ENCODE measurements at places on chromosomes 7 and 10. TPM values are rescaled to one million over a fixed set of nuclear protein-coding genes. Genes with fewer than 3 reads are reported as not detected.

Gene NKX1-2
- not detected for total RNA-seq

Gene UBTD1
- 37.7 TPM for total RNA-seq

Gene BLVRA
- total RNA-seq = 106 TPM

- H3K4me3 ChIP-seq = no peak overlapping the region
- H3K27me3 ChIP-seq = peaks cover 30% of the 10 kb centered on the region
- H3K4me1 ChIP-seq = peaks cover 8% of the 10 kb centered on the region
- no peak for DNase-seq
Measured at GRCh38 chr7:73429215-73429614, 4.4 kb upstream of the FZD9 start.

Gene GRM3
- total RNA-seq = not detected

- no peaks in the 10 kb centered on the region for H3K27me3 ChIP-seq
- H3K4me1 ChIP-seq = peaks cover 3% of the 10 kb centered on the region
- no peak overlapping the region for H3K27ac ChIP-seq
- H3K4me3 ChIP-seq = no peak overlapping the region
- no peaks in the 10 kb centered on the region for H3K36me3 ChIP-seq
- DNase-seq = no peak
Measured at GRCh38 chr10:36451391-36451970, 673.9 kb upstream of the ANKRD30A start.

DNA sequence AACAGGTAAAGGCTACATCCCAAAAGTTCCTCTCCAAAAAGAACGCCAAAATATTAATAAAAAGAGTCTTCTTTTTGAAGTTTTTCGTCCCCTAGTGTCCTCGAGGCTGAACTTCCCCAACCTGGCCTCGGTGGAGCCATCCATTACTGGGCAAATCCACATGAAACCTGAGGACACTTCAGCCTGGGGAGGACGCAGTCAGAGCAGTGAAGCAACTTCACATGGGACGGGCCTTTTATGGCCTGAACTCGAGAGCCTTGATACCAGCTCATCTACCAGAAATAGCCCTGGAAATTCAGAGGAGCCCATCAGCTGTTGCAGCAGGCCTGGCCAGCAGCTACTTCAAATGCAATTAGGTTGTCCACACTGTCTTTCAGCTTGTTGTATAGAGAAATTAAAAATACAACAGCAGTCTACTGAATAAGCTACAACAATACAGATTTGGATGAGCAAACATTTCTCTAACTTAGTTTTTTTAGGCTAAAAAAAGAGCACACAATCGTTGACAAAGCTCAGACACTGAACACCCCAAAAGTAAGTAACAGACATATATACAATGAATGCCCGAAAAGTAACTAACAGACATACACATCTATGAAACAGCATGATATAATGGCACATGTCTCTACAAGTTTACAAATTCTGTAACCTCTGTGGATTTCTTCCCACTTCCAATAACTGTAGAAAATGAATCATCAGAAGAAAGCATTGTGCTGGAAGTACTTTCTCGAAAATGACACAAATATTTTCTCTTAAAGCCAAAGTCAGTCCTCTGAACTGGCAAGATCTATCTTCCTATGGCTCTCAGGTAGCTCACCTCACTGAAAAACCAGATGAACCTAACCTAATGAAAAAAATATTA, at the start of gene SVIL:
TSS of gene SVIL (minus strand) at position 208 of the 862 bp plus-strand sequence. CDS start 79,913 bp downstream, outside the sequence.
- peak; percentile 67 for DNase-seq
- no peaks in the 10 kb centered on the region for H3K27me3 ChIP-seq
- H3K27ac ChIP-seq = peak within 1 kb of the TSS; percentile 62
- no peak within 1 kb of the TSS for H3K4me3 ChIP-seq

GRCh38 chr10:43892062-43892770, 243.5 kb upstream of the ZNF32 start:
- DNase-seq = no peak
- H3K27ac ChIP-seq = no peak overlapping the region
- no peak overlapping the region for H3K4me3 ChIP-seq
- H3K4me1 ChIP-seq = no peaks in the 10 kb centered on the region
- no peaks in the 10 kb centered on the region for H3K27me3 ChIP-seq
- no peaks in the 10 kb centered on the region for H3K36me3 ChIP-seq

DNA sequence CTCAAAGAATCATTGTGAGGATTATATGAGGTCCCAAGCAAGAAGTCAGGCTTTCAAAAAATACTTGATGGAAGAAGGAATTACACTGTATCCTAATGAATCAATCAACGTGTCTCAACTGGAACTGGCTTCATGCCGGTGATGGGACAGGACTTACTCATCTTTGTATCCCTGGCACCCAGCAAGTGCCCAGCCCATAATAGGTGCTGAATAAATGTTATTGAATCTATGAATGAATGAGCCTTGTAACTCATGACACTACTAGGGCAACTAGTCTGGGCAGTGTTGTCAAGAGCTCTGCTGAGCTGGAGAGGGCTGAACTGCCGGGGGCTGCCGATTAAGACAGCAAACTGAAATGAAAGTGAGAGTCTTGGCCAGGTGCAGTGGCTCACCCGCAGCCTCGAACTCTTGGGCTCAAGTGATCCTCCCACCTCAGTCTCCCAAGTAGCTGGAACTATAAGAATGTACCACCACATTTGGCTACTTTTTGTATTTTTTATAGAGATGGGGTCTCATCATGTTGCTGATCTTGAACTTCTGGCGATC, 87.2 kb upstream of the KIF5B start:
- H3K4me1 ChIP-seq = peaks cover 25% of the 10 kb centered on the region
- no peaks in the 10 kb centered on the region for H3K27me3 ChIP-seq
- no peaks in the 10 kb centered on the region for H3K36me3 ChIP-seq
- no peak for DNase-seq

GRCh38 chr7:87625101-87625500, 3.1 kb upstream of the RUNDC3B start:
- DNase-seq = no peak
- no peak overlapping the region for H3K4me3 ChIP-seq
- H3K27ac ChIP-seq = no peak overlapping the region
- peaks cover 13% of the 10 kb centered on the region for H3K27me3 ChIP-seq

DNA sequence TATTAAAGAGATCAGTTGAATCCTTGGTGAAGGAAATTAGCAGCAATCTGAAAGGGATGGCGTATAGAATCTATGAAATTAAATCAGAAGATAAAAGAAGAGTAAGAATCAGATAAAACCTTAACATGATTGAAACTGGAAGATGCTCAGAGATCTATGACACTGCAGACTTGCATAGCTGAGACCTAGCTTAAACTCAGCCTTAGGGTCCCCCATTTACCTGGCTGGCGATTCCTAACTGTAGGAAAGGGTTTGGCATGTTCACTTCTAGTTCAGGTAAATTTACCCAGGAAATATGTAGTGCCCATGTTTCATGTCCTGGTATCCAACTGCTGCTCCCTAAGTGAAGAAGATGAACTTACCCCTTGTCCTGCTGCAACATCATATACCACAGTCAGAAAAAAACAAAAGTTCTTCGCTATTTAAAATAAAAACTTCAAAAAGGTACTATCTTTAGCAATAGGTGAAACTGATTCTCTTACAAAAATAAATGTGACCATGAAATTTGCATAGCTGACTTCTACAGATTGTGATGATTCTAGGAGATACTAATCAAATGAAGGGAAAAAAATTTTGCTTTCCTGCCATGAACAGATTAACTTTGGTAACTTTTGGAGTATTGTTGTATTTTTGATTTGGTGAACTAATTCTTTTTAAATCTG, 47.8 kb upstream of the TMEM243 start:
- H3K4me3 ChIP-seq = no peak overlapping the region
- H3K36me3 ChIP-seq = no peaks in the 10 kb centered on the region
- no peak overlapping the region for H3K27ac ChIP-seq
- no peaks in the 10 kb centered on the region for H3K4me1 ChIP-seq
- no peaks in the 10 kb centered on the region for H3K27me3 ChIP-seq

DNA sequence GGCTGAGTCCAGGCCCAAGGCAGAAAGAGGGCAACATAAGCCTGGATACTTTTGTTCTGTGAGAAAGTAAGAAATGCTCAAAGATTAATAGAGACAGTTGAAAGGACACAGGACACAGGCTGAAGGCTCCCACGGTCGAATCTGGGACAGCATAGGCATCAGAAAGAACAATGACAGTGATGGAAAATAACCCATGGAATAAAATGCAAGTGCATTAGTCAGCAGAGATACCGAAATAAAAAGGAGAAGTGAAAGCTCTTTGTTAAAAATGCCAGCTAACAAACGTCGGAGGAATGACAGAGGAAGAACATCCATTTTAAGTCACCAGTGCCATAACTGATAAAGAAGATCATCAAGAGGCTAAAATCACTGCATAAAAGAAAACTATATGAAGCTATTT, 19.6 kb upstream of the AGAP5 start:
- peak overlapping the region; percentile 1 for H3K27ac ChIP-seq
- no peak for DNase-seq
- H3K4me1 ChIP-seq = no peaks in the 10 kb centered on the region
- H3K4me3 ChIP-seq = no peak overlapping the region
- peaks cover 79% of the 10 kb centered on the region for H3K36me3 ChIP-seq
- no peaks in the 10 kb centered on the region for H3K27me3 ChIP-seq

GRCh38 chr10:49068209-49068608, 47.1 kb downstream of the VSTM4 start:
- H3K27me3 ChIP-seq = no peaks in the 10 kb centered on the region
- peaks cover 12% of the 10 kb centered on the region for H3K36me3 ChIP-seq
- DNase-seq = no peak

DNA sequence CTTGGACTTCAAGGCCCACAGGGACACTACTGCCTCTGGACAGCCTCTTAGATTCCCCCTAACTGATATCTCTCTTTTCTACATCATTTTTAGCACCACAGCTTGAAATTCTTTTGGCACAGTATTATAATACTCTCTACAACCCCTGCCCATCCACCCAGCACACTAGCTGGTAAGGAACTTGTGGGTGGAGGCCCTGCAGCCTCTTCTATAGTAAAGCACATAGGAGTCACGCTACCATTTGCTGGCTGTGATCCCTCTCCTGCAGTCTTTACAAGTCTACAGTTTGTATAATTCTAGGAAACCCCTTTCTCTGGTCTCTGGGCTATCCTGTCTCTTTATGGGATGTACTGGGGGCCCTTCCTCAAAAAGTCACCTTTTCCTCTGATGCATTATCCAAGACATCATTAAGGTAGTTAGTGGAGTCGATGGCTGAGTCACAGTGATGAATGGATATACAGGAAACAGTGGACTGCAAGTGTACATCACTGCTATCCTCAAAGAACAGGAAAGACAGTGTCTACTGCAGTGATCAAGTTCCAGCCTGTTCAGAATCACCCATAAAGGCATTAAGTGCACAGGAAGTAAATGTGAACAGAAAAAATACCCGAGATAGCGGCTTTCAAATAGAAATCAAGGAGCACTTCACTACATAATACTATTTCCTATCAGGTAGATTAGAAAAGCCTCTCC, 54.4 kb downstream of the STK17A start:
- DNase-seq = no peak
- H3K4me1 ChIP-seq = peaks cover 43% of the 10 kb centered on the region
- H3K36me3 ChIP-seq = peaks cover 37% of the 10 kb centered on the region
- H3K4me3 ChIP-seq = no peak overlapping the region

DNA sequence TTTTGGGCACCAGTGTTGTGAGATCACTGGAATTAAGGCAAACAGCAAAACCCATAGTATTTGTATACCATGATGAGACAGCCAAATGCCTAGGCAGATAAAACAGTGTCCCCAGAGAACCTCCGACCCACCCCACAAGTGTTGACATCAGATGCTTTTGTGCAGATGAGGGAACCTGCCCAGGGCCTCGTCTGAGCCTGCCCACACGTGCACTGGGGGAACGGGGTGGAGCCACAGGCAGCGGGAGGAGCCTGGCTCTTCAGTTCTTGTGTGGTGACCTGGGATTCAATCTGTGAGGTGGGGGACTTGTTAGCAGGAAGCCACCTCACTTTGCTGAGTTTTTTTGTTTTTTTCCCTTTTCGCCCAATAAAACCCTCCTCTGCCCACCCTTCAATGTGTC, 33.4 kb upstream of the OPTN start:
- no peaks in the 10 kb centered on the region for H3K27me3 ChIP-seq
- no peak overlapping the region for H3K27ac ChIP-seq
- DNase-seq = no peak
- no peaks in the 10 kb centered on the region for H3K4me1 ChIP-seq
- H3K4me3 ChIP-seq = no peak overlapping the region

DNA sequence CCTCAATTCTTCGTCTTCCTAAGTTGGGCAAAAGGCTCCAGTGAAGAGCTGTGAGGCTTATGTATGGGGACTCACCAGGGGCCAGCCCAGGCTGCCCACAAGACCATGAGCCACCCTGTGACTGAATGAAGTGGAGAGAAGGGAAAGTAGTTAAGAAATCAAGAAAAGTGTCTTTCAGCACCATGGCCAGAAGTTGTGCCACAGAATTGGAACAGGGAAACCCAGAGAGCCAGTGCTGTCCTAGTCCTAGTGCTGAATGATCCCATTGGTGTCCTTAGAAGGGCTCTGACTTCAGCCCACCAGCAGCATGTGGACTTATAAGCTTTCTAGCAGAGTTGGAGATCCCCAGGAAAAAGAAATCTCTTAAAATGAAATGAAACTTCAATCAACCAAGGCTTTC, 37.0 kb upstream of the CCSER2 start:
- no peak overlapping the region for H3K4me3 ChIP-seq
- H3K36me3 ChIP-seq = no peaks in the 10 kb centered on the region
- H3K27ac ChIP-seq = no peak overlapping the region
- no peak for DNase-seq
- peaks cover 3% of the 10 kb centered on the region for H3K4me1 ChIP-seq
- no peaks in the 10 kb centered on the region for H3K27me3 ChIP-seq

DNA sequence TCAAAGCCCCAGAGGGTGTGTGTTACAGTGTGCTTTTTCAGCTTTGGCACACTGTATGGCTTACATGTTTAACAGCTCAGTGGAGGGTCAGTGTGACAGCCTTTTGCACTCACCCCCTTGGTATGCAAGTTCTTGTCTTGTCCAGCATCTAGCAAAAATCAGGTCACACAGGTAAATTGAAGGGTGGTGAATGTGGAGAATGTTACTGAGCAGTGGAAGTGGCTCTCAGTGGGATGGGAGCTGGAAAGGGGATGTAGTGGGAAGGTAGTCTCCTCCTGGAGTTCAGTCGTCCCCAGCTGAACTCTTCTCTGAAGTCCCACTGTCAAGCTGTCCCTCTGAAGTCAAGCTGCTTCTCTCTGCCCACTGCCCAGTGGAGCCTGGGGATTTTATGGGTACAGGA, 21.0 kb upstream of the C10orf90 start:
- no peaks in the 10 kb centered on the region for H3K27me3 ChIP-seq
- H3K36me3 ChIP-seq = no peaks in the 10 kb centered on the region
- H3K27ac ChIP-seq = no peak overlapping the region
- no peak overlapping the region for H3K4me3 ChIP-seq
- DNase-seq = no peak

Gene DUSP5
- 8.9 TPM for total RNA-seq

- H3K4me3 ChIP-seq = no peak overlapping the region
- H3K36me3 ChIP-seq = no peaks in the 10 kb centered on the region
- H3K27me3 ChIP-seq = no peaks in the 10 kb centered on the region
- no peak overlapping the region for H3K27ac ChIP-seq
- DNase-seq = no peak
- H3K4me1 ChIP-seq = no peaks in the 10 kb centered on the region
Measured at GRCh38 chr7:140417456-140418155, 13.7 kb downstream of the RAB19 start.

DNA sequence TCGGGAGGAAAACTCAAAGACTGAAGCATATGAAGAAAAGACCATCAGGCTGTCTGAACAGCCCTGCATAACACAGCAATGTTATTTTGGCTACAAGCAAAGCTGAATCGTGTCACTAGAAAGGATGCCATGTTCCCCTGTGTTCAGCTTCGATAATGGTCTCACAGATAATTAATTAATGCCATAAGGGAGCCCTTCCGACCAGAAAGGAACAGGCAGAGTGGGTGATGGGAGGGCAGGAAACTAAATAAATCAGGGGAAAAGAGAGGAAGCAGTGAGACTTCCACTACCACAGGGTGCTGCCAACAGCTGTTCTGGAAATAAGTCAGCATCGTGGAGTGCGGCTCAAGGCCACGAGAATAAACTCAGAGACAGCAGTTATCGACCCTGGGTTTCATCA, 3.2 kb downstream of the PTPRN2 start:
- H3K4me3 ChIP-seq = no peak overlapping the region
- peaks cover 15% of the 10 kb centered on the region for H3K4me1 ChIP-seq
- H3K27ac ChIP-seq = no peak overlapping the region
- peaks cover 53% of the 10 kb centered on the region for H3K27me3 ChIP-seq

Measured in lower lobe of right lung (tissue), 2 donors.